Muscle of arm (tissue), 14 donors: ENCODE measurements at places on chromosomes 7 and 10. TPM values are rescaled to one million over a fixed set of nuclear protein-coding genes. Genes with fewer than 3 reads are reported as not detected.

GPRIN2 gene
- not detected for polyA plus RNA-seq

TSPAN13 gene
- not detected for polyA plus RNA-seq

SOSTDC1 gene
- 13.2 TPM for polyA plus RNA-seq

MMD2 gene
- not detected for polyA plus RNA-seq

GRCh38 chr7:74092964-74093471, 9.4 kb downstream of the LIMK1 start:
- no peak for DNase-seq

- no peak for DNase-seq
These were observed 20.4 kb downstream of the GRID2IP start for GRCh38 chr7:6530626-6531491.

GRCh38 chr7:108257954-108258353, 127.8 kb upstream of the LAMB4 start:
- no peak for DNase-seq

- peak; percentile 48 for DNase-seq
These were observed 54.6 kb upstream of the PITRM1 start for GRCh38 chr10:3226960-3227744.

- no peak for DNase-seq
These were observed 286.3 kb upstream of the CELF2 start for GRCh38 chr10:10731366-10731765.

- no peak for DNase-seq
These were observed 10.6 kb upstream of the DNMBP start for GRCh38 chr10:100020142-100020885.

- DNase-seq: peak; percentile 45
These were observed 133.5 kb downstream of the NRBF2 start for GRCh38 chr10:63266391-63267316.

DNA sequence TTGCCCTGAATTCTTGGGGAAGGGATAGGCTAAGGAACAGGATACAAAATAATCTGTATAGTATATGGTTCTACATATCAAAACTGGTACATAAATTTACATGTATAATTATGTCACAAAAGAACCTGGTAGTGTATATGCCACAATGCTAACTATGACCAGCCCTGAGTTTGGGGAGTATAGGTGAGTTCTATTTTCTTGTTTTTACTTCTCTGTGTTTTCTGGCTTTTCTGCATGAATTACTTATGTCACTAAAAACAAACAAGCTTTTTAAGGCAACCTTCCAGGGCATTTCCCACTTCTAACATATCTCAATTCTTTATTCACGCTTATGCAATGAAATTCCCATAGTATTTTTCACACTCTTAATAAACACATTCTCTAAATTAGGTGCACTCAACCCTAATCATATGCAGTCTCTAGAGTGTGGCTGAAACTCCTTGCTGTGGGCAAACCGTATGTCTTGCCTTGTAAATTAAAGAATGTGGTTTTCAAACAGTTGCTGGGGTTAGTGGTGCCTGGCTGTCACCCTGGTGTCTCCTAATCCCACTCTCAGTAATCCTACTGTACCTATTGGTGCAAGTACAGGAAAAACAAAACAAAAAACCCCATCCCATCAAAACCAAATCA, 14.0 kb upstream of the INSIG1 start:
- DNase-seq: no peak
